ENCODE measurements at places on chromosomes 1 and 21.

- DNase-seq: no peak
Measured at GRCh38 chr1:246632281-246633168, 66.3 kb downstream of the CNST start.

DNA sequence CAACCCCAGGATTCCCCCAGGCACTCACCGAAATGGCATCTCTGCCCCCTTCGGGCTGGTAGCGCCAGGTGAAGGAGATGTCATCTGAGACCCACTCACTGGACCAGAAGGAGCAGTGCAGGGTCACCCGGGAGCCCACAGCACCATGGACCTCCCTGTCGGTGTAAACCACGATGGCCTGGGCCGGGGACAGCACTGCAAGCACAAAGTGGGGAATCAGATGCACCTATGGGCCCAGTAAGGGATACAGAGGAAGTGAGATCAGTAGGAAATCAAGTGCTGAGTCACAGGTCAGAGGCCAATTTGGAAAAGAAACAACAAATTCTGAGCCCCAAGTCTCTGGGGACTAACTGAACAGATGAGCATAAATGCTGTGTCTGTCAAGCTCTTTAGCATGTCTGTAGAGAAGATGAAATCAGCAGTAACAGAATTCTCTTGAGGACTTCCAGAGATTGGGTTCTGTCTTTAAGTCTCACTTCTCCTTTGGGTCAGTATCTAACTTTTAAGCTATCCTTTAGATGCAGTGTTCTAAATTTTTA is 2.5 kb downstream of the MPZ start:
- DNase-seq: no peak

- no peak for DNase-seq
Measured at GRCh38 chr1:233424779-233425178, 97.3 kb downstream of the MAP3K21 start.

DNA sequence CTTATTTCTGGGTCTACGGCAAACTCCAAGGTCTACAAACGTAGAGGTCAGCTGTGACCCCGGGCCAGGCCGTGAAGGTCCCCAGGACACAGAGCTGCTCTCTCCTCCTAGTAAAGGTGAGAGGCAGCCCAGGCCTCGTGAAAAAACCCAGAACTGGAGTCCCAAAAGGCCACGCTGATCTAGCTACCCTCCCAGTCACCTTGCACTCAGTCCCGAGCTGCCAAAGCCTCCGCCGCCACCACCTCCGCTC is 125 bp downstream of the ATP5PF start:
- no peak for DNase-seq

DNA sequence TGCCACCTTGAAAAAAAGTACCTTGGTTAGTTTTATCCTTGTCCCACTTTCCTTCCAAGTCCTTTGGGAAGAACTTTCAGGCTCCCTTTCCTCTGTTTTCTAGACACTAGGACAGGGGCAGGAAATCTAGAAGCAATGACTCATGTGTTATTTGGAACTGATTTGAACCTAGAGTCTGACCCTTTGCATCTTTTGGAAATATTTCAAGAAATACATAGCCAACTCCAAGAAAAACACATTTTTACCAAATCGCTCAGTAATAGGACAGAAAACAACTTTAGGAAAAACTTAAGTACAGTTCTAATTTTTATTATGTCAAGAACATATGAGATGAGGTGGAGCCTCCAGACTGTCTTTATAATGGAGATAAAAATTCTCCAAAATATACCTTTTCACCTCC is 292.4 kb downstream of the PTBP2 start:
- DNase-seq: no peak

DNA sequence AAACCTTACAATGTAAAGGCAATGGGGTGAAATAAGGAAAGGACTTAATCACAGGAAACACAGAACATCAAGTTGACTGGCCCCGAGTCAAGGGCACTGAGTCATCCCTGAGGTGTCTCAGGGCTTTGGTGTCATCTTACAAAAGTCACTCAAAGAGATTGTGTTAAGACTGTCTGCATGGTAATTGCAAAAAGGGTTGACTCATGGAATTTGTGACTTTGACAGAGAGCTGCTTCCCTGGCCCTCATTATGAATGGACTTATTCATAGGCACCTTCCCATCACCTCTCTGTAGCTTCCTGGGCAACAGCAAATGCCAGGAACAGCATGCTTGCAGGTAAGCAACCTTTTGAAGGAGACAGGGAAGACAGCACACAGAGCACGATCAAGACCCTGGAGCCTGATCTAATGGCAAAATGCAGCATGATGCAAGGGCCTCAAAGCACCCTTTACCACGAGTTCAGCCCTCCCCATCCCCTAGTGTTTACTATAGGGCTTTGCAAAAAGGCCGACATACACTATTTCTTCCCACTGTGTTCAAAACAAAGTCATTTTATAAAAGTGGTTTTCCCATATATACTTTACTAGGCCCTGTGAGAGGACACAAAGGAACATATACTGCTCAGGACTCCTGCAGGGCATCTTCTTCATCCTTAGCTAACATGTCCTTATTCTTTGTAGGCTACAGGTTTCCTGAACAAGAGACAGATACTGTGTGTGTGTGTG is 17.1 kb downstream of the ZP4 start:
- no peak for DNase-seq

- no peak for DNase-seq
Measured at GRCh38 chr1:238063454-238063853, 172.7 kb upstream of the ZP4 start.

- no peak for DNase-seq
Measured at GRCh38 chr1:20558191-20558590, 5.8 kb downstream of the FAM43B start.

All from SIG-M5 (cell line).